ENCODE measurements at places on chromosomes 7 and 10.
A peak's percentile ranks its signal among the peaks of the same experiment; 100 is the strongest.

DNA sequence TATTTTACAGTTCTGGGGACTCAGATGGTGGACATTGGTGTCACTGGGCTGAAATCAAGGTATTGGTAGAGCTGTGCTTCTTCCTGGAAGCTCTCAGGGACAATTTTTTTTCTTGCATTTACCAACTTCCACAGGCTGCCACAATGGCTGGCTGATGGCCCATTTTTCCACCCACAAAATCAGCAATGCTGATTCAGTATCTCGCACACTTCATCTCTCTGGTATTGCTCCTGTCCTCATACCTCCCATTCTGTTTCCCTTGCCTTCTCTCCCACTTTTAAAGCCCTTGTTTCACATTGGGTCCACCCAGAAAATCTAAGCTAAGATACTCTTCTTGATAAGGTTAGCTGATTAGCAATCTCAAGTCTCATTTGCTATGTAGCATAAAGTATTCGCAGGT, 530.9 kb upstream of the POM121L12 start:
- no peak for DNase-seq

GRCh38 chr7:47942132-47942531, 6.1 kb downstream of the PKD1L1 start:
- no peak for DNase-seq

GRCh38 chr7:29328045-29328444, 133.5 kb downstream of the CHN2 start:
- no peak for DNase-seq

DNA sequence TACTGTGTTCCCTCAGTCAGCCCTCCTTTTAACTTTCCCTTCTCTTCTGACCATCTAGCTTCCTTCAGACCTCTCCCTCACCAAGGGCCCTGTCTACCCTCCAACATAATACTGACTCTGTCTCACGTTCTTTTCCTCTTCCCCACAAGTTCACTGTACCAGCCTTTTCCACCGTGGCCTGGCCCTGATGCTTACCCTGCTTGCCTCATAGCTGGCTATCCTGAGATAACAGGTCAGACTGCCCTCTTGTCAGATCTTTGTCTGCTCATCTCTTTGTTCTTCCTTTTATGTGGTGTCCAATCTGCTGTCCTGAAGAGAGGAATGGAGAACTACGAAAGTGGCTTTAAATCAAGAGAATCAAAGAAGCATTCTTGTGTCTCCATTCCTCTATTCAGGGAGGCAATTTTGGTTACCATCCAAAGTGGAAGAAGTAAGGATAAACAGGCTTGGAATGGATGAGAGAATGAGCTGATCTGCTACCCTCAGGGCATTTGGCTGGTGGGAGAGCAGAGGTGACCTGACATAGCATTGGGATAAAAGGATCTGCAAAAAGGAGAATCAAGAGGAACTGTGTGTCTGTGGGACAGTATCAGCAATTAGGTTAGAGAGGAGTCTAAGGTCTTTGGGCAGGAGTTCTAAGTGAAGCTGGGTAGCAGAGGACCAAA, 8.1 kb downstream of the BTAF1 start:
- DNase-seq: no peak

DNA sequence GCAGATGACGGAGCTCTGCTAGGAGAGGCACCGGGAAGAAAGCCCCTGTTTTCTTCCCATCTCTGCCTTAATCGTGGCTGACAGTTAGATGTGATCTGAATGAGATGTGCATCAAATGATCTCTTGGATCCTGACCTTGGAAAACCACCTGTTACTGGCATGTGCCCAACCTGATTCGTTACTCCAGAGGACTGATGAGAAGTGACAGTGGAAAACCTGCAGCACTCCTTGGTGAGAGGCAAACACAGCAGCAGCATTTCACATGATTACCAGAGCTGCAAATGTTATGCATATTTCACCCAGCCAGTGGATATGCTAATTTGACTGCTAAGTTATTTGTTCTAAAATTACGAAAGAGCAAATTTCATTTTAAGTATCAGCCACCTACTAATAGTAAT, 95.3 kb downstream of the PTPRN2 start:
- no peak for DNase-seq

GRCh38 chr7:24728503-24729364, 28.5 kb downstream of the GSDME start:
- no peak for DNase-seq

DNA sequence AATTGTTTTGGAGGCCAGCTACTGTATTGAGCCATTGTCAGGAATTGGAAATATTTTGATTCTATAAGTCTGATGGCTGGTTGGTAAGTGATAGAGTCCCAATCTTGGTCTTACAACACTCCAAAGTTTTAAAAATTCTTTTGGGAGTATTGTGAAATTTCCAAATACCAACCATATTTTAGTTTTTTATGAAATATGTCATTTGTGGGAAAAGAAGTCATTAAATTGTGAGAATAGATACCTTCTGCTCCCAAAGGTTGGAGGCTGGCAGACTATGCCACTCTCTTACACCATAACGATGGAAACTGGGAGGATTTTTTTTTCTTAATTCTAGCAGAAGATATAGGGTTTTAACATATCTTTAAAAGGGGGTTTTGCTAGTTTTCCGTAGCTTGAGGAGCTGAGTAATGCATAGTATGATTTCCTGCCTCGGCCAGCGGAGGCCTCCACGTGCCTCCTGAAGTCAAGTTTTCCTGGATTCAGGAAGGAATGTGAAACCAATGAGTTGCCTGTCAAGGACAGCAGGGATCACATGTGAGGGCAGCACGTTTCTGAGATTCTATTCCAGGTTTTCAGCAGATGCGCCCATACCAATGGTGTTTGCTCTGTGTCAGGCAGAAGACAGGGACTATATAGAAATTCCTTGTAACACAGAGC, 92.2 kb upstream of the LAMB4 start:
- DNase-seq: no peak

- DNase-seq: no peak
Measured at GRCh38 chr7:2934211-2934731, 90.2 kb upstream of the GNA12 start.

DNA sequence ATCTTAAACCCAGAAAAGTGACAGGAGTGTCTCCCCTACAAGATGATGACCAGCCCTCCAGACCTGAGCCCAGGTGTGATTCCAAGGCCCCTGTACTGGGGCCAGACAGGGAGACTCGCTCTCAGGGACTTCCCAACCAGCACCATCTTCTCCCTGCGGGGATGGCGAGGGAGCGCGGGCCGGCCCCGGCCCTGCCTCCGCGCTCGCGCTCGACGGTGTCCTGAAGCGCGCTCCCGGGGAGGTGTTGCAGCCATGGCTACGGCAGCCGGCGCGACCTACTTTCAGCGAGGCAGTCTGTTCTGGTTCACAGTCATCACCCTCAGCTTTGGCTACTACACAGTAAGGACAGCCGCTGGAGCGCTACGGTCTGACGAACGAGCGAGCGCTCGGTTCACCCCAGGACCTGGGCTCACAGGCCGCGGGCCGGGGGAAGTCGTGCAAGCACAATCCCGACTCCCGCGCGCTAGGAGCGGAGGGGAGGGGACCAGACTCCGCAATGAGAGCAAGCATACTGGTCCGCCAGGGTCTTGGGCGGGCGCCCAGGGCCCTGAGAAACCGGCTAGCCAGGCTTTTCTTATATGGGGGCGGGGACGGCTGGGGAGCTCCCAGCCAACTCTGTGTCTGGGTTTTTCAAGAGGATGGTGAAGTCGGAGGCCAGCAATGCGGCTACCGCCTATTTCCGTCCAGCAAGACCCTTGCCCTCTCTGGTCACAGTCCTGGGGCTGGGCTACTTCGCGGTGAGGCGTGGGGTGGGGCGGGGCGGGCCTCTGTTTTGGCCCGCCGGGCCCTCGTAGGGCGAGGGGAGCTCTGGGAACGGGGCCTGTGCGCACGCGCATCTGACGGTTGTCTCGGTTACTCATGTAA, at the start of gene TMEM254:
Gene TMEM254 (plus strand): TSS at position 218 of the 864 bp plus-strand sequence. CDS start 35 bp downstream, at position 253.
- DNase-seq: peak; percentile 74

GRCh38 chr7:20532890-20533289, 82.6 kb upstream of the ABCB5 start:
- no peak for DNase-seq

- DNase-seq: no peak
Measured at GRCh38 chr10:3192856-3193635, 20.5 kb upstream of the PITRM1 start.
